ENCODE measurements at places on chromosomes 13 and 19.

DNA sequence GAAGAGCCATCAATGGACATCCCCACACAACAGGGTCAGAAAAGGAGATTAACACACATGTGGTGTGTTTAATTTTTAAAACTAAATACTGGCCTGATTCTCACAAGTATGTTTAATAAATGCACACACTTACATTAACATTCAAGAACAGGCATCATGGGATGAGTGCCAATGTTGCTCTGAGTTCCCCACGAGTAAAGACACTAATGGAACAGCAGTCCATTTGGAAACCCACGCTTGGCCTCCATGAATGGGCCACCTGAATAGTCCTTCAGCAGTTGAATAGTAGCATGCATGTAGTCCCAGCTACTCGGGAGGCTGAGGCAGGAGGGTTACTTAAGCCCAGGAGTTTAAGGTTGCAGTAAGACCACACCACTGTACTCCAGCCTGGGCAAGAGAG lies 195.2 kb upstream of the IPO5 start:
- DNase-seq, result no peak

DNA sequence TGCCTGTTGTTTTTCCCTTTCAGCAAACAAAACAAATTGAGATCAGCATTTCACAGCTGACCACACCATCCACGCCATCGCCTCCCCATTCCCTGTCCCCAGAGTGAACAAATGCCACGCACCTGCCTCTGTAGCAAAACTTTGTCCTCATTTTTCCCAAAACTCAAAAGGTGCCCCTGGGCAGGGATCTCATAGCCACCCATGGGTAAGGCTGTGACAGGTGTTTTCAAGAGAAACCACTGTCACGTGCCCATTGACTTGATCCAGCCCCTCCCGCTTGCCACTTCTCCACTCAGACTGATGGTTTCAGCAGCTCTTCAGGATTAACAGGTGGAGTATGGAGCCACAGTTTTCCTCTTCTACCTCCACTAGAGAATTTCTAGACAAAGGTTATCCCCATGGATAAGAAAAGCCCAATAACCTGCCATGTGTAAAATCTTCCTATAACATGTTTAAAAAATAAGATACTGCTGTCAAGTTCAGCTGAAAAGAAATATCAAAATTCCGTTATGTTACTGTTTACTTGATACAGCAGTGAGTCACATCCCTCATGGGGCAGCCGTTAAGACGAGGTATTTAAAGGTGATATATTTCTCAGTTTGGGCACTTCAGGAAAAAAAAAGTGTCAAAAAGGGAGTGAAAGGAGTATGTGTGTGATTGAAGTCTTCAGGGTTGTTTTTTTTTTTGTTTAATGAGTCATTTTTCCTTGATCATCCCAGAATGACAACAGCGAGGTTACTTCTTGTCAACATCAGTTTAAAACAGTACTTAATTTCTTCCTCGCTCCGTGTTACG lies 63.5 kb upstream of the GPR183 start:
- peak; percentile 24 for DNase-seq

- DNase-seq, result no peak
Observed at GRCh38 chr19:29292153-29292552, 79.2 kb upstream of the UQCRFS1 start.

DNA sequence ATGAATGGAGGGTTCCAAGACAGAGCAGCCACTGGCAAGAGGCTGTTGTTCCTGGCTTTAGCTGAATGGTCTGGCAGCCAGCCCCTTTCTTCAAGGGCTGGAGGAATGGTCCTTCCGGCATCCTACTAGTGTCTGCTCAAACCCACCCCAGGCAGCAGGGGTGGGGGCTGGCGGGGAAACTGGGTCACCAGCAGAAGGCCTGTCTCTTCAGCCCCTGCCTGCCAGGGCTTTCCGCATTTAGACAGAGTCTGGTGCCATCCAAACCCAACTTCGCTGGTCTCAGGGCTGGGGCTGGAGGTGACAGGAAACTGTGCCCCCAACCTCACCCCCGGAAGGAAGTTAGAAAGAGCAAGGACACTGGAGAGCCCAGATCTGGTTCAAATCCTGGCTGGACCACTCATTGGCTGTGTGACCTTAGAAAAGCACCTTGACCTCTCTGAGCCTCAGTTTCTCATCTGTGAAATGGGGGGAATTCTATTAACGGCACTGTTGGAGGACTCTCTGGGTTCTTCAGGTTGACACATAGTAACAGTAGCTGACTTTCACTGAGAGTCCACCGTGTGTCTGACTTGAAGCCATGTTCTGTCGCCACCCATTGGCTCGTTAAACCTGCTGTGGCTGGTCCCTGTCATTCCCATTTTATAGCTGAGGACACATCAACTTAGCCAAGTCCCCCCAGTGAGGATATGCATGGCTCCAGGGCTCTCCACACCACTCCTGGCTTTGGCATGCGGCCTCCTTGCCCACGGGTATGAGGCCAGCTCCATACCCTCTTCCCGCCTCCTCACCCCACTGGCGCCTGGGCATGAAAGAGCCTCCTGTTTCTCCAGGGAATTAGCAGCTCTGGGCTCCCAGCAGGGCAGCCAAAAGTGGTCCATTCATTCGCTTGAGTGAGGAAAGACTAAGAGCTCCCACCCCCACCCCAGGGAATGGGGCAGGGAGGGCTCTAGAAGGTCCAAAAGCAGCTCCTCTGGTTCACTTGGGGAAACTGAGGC lies 2.5 kb upstream of the NR2C2AP start:
- DNase-seq, result no peak

GRCh38 chr13:66154354-66154753 lies 1075.8 kb downstream of the PCDH9 start:
- no peak for DNase-seq

DNA sequence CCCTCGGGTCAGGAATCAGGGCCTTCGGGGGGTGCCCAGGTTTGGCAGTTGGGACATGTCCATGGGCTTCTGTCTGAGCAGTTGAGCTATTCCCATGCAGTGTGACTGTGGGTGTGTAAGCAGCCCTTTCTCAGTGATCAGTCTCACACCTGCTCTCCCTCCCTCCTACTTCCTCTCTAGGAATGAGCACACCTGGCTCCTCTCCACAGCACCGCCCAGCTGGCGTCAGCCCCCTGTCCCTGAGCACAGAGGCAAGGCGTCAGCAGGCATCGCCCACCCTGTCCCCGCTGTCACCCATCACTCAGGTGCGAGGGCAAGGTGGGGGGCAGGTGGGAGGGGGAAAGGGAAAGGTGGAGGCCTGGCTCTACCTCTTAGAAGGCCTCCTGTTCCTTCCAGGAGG lies 25.9 kb downstream of the COMP start:
- no peak for DNase-seq

GRCh38 chr19:49097453-49098288 lies 12.4 kb downstream of the SNRNP70 start:
- peak; percentile 80 for DNase-seq

DNA sequence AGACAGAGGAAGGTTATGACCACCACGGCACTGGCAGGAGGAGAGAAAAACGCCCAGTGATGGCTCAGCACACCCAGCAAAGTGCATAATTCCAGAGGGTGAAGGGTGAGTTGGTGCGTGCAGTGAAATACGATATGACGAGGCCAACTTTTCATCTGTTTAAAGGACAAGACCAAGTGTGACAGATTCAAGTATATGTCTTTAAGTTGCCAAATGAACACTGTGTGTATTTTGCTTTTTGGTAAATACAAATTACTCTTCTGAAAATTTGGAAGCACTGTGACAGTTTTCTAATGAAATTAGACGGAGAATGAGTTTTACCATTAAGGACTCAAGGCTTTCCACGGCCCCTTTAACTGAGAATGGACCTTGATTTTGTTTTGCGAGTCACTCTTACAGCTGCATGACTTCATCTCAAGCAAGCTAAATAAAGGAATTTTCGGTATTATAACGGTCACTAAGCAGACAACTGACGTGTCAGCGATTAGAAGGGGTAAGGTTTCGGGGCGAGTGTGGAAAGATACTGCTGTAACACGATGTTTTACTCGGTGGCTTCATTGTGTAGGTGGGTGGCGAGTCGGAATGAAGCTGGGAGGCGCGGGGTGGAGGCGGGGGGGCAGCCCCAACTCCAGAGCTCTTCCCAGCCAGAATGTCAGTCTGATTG lies 22.8 kb downstream of the COL4A2 start:
- DNase-seq, result no peak

DNA sequence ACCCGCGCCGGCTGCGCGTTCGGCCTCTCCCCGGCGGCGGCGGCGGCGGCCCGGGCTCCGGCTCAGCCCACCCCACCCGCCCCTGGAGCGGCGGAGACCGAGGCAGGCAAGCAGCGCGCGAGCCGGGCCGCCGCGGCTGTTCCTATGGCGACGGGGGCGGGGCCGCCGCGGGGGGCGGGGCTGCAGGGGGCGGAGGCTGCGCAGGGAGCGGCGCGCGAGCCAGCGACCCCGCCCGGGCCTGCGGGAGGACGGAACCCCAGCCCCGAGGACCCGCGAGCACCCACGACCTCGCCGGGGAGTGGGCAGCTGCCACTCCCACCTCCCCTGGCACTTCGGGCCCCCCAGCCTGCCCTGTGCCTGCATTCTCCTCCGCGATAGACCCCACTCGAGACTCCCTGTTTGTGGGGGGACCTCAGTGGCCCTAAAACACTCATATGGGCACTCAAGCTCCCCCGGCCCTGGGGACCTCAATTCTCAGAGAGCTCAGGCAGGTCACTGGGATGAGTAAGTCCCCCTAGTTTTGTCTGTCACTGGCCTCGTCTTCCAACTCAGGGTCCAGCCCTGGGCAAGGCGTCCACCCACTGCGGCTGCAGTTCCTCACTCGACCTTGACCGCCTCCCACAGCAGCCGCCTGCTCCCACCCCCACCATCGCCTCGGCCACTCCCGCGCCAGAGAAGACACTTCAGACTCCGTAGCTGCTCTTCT lies at the start of gene CTXN1:
Gene CTXN1 (minus strand): TSS at position 115 of the 706 bp plus-strand sequence. CDS start 597 bp downstream, outside the sequence.
- peak; percentile 87 for DNase-seq

DNA sequence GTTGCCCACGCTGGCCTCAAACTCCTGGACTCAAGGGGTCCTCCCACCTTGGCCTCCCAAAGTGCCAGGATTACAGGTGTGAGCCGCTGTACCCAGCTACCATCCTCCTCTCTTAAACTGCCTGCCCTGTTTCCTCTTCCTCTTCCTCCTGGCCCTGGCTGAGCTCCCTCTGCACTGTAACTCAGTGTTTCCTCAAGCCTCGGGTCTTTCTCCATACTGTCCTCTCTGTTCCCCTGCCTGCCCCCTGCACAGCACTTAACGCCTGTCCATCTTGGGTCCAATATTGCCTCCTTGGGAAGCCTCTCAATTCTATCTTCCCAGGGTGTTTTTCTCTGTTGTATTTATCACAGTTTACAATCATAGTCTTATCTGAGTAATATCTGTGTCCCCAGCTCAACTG lies 6.1 kb downstream of the LIPE start:
- DNase-seq, result no peak

DNA sequence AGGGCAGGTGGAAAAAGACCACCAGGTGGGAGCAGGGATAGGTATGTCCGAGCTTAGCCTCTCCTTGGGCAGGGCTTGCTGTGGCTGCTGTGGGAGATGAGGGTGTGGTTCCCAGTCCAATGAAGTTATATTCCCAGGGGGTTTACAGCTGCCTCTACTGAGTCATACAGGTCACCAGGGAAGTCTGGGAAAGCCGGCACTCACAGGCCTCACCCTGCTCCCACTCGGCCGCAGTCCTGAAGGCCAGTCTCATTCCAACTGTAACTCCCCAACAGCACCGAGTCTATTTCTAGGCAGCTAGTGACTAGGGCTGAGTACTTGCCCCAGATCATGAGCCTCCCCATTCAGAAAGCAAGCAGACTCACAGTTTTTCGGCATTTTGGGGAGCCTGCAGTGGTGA lies 77.1 kb downstream of the FNDC3A start:
- DNase-seq, result no peak

GRCh38 chr13:42420304-42420703 lies 148.4 kb downstream of the AKAP11 start:
- DNase-seq, result peak; percentile 81

DNA sequence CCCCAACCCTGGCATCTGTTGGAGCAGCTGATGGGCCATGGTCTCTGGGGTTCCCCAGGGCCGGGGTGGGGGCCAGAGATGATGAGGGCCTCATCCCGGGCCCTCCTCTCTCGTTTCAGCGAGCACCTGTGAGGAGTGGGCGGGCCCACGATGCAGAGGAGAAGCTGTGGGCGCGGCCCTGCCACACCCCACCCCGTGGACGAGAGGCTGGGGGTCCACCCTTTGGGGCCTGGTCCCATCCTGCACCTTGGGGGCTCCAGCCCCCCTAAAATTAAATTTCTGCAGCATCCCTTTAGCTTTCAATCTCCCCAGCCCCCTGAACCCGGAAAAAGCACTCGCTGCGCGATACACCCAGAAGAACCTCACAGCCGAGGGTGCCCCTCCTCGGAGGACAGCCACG lies 5.6 kb downstream of the HMG20B start:
- no peak for DNase-seq

GRCh38 chr19:49564616-49565045 lies 15.7 kb downstream of the NOSIP start:
- no peak for DNase-seq

- no peak for DNase-seq
Observed at GRCh38 chr13:95499811-95500712, 52.5 kb upstream of the CLDN10 start.

- DNase-seq, result no peak
Observed at GRCh38 chr19:576768-577438, 4.5 kb downstream of the BSG start.

DNA sequence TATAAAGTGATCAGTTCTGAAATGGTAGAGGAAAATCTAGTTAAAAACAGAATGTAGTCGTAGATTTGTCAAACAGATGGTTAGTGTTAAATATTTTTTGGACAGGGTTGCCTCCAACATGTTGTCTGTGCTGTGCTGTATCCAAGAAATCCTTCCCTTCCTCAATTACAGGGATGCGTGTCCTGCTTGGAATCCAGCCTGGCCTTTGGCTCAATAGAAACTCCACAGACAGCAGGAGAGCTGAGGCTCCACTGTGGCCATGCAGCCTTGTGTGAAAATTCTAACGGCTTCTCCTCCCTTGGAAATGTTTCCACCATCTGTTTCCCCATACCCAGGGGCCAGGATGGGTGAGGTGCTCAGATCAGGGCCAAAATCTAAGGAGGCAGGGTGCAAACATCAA lies 67.7 kb upstream of the USP29 start:
- no peak for DNase-seq
